NCI-H1694 treated with DMSO at 0.1 percent for 48 hours (cell line): ENCODE measurements at places on chromosomes 6 and 20.
A peak's percentile ranks its signal among the peaks of the same experiment; 100 is the strongest.

DNA sequence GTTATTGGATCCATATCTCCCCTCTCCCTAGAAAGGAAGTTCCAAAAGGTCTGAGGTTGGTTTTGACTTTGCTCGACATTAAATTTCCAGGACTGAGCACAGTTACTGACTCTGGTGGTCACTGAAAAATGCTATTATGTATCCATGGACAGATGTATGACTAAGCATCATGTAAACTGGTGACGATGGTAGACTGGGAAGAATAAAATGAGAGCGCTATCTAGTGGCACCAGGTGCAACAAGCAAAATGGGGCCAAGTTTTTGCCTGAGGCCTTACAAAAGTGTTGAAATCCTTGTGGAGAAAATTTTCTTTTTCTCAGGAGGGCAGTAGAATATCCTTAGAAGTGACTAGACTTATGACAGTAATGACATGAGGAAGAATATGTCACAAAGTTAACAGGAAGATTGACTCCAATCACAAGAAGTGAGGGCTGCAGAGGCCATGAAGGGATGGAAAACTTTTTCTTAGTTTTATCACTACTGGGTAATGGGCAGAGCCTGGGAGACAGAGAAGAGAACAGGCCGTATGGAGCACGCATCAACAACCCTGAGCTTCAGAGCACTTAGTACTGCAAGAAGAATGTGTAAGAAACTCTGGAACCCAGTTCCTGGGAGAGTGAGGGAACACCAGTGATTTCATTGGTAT lies 88.9 kb upstream of the ELOVL5 start:
- DNase-seq: peak; percentile 20

GRCh38 chr20:22586645-22587310 lies 2.4 kb upstream of the FOXA2 start:
- DNase-seq: no peak

- no peak for DNase-seq
These were observed 2.4 kb downstream of the RHAG start for GRCh38 chr6:49634092-49634835.

DNA sequence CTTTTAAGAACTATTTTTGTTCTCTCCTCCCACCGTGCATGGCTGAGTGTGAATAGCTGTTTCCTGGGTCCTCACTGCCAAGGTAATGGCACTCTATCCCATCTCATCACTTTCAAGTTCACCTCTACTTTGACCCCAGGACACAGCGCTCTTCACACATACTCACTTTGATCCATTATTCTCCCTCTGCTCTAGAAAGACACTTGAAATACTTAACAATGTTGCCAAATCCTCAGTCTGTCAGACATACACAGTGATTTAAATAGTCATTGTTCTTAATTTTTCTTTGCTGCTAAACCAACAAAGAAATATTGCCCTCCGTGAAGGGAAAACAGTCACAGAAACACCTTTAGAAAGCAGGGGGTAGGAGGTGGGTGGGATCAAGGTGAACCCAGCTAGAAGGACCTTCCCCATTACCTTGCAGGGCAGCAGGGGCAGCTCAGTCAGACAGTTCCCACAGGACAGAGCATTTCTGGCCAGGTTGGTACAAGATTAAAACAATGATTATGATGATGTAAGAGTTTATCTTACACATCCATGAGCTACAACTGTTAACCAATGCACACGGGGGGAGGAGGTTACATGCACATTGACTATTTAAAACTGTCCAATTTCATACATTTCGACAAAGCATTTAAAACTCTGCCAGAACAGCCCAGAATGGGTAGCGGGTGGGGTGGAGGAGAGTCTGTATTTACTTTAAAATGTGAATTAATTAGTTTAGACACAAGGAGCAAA lies 2.4 kb downstream of the SLC22A23 start:
- DNase-seq: no peak

- no peak for DNase-seq
These were observed 617.6 kb downstream of the COL12A1 start for GRCh38 chr6:74588094-74588832.

GRCh38 chr20:32487381-32487780 lies 97.8 kb downstream of the NOL4L start:
- no peak for DNase-seq

DNA sequence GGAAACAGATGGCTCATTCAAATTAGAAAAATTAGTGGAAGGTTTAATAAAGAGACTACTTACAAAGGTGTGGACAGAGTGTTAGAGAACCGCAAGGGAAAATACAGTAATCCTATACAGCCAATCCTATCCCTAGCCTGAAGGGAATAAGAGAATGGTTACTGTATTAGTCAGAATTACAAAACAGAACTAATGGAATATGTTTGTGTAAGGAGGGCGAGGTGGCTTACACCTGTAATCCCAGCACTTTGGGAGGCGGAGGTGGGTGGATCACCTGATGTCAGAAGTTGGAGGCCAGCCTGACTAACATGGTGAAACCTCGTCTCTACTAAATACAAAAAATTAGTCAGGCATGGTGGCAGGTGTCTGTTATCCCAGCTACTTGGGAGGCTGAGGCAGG lies 16.3 kb upstream of the TRPC4AP start:
- DNase-seq: no peak

DNA sequence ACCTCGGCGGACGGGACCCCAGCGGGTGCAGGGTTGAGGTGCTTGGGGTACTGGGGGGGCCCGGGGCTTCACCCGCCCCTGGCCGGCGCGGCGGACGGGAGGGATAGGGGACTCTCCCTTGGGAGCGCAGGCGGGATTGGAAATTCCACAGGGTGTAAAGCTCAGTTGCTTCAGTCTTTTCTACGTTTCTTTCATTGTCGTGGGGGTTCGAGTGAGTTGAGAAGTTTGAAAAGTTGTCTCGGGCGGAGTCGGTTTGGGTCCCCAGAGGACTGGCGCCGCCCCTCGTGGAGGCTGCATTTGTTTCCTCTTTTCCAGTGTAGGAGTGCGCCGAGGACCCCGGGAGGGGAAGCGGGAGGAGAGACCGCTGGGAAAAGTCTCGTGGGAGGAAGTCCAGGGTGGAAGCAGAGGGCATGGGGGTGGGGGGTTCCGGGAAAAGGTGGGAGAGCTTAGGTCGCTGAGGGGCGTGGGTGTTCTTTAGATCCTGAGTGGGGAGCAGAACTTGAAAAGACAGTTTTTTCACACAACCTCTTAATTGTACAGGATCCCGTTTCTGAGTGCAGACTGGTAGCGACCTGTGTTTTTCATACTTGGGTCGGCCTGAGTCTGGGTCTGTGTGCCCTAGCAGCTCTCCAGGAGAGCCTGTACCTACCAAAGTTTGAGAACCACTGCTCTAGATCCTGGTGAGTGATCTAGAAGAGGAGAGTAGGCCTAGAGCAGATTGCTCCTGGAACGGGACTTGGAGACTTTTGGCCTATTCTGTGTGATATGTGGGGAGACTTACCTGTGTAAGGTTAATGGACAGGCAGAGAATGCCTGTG lies 495 bp downstream of the FAM83B start:
- no peak for DNase-seq

GRCh38 chr20:9889270-9889981 lies 50.5 kb upstream of the PAK5 start:
- no peak for DNase-seq

DNA sequence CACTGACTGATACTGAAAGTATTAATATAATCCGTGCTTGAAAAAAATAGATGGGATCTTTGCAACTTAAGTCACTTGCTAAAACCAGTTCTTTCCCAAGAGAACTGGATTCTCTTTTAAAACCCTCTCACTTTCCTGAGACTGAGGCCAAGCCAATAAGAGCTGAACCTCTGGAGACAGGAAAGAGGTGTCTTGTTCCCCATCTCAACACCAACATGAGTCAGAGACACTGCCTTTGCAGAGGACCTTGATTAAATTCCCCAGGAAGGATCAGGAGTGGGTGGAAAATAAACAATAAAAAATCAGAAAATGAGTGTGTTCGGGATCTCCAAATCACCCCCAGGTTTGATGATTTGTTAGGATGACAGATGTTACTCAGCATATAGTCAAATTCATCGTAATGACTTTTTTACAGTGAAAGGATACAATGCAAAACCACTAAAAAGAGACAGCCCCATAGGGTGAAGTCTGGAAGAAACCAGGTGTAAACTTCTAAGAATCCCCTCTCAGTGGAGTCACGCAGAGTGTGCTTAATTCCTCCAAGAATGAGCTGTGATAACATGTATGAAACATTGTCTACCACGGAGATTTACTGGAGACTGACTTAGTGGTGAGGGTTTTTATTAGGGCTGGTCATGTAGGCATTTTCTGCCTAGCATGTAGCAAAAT lies 122.8 kb upstream of the BEND3 start:
- DNase-seq: no peak

DNA sequence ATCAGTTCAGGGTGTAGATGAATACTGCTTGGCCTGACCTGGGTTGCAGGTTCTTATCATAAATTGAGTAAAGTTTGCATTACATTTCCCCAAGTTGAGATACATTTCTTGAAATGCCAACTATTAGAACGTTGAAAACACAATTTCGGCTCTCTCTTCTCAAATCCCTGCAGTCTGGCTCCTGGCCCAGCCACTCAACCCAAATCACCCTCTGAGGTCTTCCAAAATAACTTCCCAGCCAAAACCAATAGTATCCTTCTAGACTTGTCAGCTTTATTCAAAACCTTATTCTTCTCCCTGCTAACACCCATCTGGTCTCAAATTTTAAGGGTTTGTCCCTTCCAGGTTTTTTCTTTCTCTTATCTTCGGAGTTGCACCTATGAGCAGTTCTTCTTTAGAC lies 263.6 kb downstream of the EYA4 start:
- no peak for DNase-seq

DNA sequence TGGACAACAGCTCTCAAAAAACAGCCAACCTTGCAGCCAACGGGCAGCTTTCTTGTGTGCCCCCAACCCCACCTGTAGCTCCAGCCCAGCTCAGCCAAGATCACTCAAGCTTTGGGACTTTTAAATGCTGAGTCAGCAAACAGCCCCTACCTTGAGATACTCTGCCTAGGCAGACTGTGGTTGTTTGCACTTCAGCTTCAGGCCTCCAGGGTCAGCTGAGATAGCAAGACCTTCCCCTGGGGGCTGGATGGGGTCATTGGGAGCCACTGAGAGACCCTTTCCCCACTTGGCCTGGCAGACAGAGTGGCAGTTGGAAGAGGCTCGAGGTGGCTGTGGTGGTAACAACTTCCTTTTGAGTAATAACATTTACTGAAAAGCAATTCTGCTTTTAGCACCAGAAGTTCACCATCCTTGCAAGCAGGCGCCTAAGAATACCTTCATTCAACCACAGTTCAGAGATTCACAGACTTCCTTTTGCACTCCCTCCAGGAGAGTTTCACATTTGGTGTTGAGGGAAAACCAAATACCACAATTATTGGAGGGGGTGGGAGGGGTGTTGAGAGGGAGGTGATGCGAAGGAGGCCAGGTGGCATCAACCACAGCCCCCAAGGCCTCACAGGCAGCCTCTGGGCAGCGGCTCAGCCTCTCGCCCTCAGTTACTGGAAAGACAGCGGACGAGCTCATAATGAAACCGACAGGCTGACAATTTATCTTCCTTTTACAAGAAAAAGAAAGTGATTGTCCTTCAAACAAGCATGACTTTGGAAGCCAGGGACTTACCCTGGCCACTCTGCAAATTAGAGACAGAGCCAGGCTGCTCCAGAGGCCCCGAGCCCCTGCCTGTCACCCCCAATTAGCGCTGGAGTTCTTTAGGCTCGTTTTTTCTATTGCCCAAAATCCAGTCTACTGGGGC lies 148.1 kb downstream of the CEBPB start:
- DNase-seq: peak; percentile 7

DNA sequence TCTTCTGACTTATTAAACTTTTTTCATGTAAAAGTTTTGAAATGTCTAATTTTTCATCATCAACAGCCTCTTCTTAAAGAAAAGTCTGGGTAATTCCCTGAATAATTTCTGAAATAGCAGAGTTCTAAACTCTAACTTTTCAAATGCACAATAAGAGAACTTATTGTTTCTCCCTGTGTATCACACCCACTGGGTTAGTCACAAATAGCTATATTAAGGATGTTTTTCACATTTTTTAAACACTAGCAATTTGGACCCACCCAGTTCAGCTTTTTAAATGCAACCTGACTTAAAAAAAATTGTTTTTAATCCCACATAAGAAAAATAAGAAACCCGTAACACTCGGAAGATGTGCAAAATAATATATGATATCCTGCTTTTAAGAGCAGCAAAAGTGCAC lies 61.4 kb upstream of the UTRN start:
- DNase-seq: no peak

DNA sequence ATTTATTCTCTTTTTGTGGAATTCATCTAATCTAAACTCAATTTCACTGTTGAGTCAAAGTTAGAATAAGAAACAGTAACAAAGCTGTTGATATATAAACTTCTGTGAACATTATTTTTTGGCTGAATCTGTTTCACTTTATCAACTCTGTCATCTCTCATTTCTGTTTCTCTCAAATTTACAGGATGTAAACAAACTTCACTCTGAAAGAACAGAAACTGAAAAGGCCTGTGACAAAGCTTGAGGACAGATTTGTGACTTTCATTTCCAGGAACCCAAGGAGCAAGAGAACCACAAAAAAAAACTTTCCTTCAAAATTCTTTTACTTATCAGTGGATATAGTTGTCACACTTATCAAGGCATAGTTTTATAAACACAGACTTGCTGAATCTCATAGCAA lies 447.9 kb upstream of the OPRM1 start:
- DNase-seq: no peak

DNA sequence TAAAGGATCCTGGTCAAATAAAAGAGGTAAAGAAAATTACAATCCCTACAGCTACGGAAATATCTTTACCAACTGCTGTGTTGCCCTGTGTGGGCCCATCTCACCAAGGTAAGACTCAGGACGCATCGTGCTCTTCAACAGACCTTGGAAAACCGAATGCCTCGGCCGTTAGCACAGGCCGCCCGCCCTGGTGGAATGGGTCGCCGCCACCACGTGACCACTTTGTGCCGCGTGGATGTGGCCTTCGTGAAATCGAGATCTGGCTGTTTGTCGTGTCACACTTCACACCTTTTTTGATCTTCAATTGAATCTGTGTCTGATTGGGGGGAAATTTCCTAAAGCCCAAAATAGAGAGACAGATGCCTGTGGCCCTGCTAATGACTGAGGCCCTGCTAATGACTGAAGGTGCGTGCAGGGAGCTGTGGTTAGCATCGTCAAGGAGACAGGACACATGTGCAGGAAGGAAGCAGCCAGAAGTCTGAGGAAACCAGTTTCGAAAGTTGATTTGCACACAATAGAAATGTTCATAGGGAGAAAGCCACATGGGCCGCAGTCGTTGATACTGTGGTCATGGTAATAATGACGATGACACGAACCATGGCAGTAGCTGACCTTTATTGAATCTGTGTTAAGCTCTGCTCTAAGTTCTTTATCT lies 175.7 kb upstream of the SNX9 start:
- no peak for DNase-seq

GRCh38 chr6:56570413-56571359 lies 72.0 kb downstream of the DST start:
- peak; percentile 57 for DNase-seq

DNA sequence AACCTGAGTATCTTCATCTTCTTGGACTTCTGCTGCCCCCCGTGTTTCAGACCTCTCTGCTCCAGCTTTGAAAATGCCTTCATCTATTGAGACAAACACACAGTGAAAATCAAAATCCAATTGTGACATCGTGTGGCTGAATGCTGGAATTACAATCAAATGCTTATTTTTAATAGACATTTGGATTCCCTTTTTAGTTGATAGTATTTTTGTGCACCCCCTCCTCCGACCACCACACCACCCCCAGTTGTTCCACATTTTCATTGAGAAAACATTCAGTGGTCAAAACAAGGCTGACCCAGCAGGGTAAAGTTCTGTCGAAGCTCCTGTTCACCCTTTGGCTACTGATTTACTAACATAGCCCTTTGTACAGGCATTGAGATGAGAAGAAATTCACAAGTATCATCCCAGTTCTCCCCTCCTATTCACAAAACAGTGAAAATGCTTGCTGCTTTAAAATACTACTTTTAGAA lies 79.0 kb downstream of the NRSN1 start:
- DNase-seq: peak; percentile 59
